ENCODE measurements at places on chromosomes 1 and 21.

DNA sequence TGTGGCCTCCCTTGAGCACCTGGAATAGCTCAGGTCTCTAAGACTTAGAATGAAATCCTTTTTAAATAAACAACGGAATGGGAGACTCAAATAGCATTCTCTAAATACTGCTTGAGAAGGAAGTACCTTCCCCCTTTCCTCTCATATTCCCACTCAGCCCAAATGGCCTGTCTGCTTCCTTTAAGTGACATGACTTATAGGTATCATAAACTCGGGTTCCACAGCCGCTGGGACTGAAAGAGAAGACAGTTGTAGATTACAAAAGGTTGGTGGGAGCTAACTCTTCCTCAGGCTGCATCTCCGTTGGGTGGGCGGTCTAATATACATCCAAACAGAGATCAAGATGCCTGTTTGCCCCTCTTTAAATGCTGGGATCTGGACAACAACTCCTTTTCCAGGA is 1.2 kb upstream of the HMCN1 start:
- no peak for DNase-seq

DNA sequence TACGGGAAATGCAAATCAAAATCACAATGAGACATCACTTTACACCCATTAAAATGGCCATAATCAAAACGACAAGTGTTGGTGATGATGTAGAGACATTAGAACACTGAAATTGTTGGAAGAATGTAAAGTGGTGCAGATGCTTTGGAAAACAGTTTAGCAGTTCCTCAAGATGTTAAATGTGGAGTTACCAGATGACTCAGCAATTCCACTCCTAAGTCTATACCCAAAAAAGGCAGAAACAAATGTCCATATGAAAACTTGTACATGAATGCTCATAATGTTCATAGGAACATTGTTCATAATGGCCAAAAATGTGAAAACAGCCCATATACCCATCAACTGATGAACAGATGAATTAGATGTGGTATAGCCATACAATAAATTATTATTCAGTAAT is 267.4 kb downstream of the KCNH1 start:
- no peak for DNase-seq

DNA sequence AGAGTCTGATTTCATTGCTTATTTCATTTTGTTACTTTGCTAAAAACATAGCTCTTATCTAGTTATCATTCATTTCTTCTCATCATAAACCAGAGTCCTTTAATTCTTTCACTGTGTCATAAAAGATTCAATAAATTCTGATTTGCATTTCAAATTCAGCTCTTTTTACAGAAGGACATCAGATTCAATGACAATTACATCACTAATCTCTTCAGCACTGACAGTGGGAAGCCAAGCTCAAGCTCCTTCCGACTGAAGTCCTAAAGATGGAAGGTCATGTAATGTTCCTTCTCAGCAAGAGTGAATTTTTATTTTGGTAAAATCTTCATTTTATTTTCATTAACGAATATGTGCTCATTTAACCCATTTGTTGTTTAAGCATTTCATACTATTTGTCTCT is 530.7 kb upstream of the ADGRL2 start:
- DNase-seq, result no peak

GRCh38 chr1:12678350-12678749 is 34.5 kb downstream of the AADACL4 start:
- DNase-seq, result no peak

GRCh38 chr1:222167111-222167510 is 380.8 kb downstream of the HHIPL2 start:
- no peak for DNase-seq

DNA sequence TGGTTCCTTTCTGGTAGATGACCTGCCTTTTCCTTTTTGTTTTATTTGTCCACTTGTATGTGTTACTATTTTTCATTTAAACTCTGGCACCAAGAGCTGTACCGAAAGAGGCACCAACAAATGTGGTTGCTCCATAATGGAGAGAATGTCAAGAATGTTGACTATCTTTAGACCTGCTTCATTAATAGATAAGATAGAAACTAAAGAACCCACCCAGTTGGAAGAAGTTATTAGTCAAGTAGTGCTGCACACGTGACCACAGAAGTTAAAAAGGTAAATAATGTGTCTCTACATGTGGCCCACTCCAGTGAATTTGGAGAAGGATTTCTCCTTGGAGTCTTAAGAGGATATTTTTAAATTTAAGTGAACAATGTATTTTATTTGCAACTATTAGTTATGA is 9.3 kb downstream of the ATP1A1 start:
- no peak for DNase-seq

DNA sequence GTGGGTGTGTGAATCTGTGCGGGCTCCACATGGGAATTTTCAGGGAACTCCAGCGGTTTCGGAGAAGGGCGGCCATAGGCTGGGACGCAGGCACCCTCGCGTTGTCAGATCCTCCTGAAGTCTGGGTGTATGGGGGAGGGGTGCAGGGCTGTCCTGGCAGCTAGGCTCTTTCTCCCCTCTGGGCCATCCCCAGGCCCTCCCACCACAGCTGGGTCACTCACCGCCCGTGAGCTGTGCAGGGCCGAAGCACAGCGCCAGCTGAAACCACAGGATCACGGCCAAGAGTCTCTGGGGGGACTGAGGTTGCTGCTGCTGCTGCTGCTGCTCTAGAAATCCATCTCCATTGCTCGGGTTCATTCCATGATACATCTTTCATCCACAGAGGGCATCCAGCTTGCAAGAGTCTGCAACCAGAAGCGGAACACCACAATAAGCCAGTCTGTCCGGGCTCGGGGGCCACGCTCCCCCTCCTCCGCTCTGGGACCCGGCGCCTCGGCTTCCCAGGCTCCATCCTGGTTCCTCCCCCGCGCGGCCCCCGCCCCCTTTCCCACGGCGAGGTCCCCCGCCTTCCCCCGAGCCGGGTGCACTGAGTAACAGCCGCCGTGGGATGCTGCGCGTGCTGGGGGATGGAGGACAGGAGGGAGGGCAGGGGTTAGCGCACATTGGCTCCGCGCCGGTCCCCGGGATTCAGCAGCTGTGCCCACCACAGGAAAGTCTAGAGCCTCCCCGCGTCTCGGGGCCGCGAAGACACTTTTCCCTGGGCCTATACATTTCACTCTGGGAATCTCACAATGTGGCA is 720 bp downstream of the SUSD4 start:
- peak; percentile 9 for DNase-seq

GRCh38 chr1:204583909-204584632 is 67.9 kb downstream of the MDM4 start:
- DNase-seq, result no peak

DNA sequence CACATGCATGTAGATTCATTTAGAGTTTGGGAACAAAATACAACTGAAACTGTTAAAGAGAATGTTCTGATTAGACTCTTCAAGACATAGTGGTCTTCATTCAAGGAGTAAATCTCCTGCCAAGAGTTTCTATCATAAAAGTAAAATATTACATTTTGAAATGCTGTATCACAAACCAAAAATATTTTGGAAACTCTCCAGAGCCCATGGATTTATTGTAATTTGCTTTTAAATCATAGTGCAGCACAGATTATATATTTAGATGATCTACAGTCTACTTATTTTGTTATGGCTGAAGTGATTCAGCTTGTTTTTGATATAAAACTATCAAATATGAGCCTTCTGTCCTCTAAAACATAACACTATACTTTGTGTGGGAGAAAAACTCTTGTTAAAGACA is 105.3 kb downstream of the DISP1 start:
- DNase-seq, result no peak

Measured in NCI-H146 (cell line).